Globus pallidus (tissue), 1 donor: ENCODE measurements at places on chromosomes 7 and 10.

GRCh38 chr10:48983648-48984351, 44.2 kb upstream of the LRRC18 start:
- DNase-seq = no peak

- DNase-seq = no peak
These were observed 84.5 kb upstream of the WNT16 start for GRCh38 chr7:121244120-121244870.

- DNase-seq = no peak
These were observed 226.0 kb downstream of the KIAA1217 start for GRCh38 chr10:24434961-24435360.

DNA sequence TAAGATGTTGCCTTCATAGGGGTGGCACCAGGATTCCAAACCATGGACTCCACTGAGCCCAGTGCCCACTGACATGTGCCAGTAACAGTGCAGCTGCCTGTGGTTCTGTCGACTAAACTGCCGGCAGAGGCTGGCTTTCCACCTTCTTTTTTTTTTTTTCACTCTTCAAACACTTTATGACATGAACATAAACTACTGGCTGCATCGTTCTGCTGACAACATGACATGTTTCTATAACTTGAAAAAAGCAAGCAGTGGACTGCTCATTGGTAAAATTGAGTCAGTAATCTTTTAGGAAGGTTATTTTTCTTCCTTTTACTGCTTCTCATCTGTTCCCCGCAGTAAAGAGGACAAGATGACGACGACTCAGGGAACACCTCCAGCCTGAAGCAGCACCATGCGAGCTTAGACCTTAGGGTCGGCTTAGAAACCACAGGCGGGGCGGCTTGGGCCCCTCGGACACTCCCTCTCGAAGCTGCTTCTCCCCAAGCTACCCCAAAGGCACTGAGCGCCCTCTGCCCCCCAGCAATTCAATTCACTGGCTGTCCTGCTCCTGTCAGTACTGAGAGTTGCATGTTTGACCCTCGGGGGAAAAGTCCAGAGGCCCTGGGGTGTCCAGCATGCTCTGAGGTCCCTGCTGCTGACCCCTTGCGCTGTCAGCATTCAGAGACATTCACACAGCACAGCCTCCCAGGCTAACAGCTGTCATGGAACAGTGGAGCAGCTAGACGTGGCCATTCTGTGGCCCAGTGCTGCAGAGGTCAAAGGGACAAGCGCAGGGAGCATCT, 112.5 kb downstream of the EGFR start:
- DNase-seq = no peak

GRCh38 chr7:132757783-132758182, 181.5 kb upstream of the PLXNA4 start:
- no peak for DNase-seq

- no peak for DNase-seq
These were observed 37.1 kb downstream of the CAV1 start for GRCh38 chr7:116561697-116562483.

DNA sequence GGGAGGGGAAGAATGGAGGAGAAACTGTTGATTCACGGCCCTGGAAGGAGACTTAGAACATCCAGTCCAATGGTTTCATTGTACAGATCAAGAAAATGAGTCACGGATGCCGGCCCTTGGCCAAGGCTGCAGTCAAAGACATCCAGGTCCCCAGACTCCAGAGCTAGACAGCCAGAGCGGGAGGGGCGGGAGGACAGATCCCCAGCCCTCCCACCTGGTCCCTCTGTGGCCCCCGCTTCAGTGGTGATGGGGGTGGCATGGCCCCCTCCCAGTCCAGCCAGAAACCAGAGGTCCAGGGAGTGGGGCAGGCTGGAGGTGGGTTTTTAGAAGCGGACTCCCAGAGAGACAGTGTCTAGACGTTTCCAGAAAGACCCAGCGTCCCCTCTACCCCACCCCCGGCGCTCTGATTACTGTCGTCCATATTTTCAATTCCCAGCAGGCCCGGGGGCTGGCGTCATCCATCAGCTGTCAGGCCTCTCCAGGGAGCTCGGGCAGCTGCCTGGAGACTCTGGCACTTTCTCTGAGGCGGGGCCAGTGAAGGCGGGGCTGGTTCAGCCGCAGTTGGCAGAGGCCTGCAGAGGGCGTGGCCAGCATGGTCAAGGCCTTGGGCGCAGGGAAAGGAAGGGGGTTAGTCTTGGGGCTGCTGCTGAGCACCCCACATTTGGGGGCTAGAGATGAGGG, 8.0 kb upstream of the HSPB1 start:
- peak; percentile 96 for DNase-seq

DNA sequence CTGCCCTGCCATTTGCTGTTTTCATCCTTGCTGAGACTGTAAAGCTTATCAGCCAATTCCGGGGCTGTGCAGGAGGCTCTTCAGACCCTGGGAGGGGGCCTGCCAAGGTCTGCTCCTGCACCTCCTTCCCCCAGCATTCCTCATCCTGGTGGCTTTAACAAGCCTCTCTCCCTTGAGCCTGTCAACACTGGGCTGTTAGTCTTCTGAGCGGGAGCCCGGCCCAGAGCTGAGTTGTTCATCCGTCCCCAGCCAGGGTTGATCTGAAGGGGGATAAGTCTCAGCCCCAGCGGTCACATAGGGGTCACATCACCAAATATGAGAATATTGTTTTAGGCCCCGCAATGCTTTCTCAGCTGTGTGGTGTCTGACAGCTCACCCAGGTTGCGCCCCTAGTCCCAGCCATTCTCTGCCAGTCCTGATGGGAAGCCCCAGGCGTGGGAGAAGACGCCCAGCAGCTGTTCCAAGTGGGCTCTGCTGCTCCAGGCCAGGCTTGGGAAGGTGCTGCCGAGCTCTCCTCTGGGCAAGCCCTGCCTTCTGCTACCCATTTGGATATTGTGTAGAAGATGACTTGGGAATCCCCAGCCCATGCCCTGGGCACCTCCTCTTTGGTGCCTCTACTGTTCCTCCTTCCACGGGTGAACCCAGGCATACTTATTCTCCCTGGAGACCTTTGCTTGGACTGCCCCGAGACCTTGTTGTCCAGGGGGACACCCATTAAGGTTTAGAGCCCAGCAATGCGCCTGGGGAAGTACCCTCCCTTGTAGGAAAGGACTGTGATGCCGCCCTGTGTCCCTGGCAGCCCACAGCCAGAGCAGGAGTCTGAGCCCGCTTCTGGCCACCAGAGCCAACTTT, 23.5 kb upstream of the TRIM8 start:
- DNase-seq = no peak

GRCh38 chr10:94747838-94748237, 14.6 kb upstream of the CYP2C19 start:
- DNase-seq = no peak

DNA sequence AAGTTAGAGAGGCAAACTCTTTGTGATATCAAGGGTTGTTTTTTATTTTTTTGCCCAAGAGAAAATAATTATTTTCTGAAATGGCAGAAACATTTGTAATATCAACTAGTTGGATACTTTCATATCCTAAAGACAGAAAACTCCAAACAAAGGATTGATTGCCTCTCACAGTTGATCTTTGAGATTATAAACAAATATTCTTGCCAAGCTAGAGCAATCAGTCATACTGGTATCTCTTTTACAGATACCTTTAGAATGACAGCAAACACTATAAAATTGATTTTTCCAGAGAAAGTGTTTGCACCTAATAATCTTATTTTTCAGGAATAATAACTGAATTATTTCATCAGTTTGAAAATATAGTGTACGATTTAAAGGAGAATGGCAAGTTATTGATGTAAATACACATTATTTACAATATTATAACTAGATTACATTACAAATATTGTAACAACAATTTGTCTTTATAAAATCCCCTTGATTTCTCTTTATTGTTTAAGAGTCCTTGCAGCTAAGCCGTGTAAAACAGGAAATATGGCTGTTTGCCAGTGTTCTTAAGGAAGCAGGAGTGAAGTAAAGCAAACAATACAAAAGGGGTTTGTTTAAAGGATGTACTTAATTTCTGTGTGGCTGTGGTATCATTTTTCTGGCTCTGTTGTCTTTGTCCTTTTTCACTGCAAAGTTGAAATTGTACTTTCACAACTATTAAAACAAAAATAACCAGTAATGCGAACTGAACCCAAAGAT, 58.4 kb downstream of the MAPK8 start:
- peak; percentile 6 for DNase-seq

DNA sequence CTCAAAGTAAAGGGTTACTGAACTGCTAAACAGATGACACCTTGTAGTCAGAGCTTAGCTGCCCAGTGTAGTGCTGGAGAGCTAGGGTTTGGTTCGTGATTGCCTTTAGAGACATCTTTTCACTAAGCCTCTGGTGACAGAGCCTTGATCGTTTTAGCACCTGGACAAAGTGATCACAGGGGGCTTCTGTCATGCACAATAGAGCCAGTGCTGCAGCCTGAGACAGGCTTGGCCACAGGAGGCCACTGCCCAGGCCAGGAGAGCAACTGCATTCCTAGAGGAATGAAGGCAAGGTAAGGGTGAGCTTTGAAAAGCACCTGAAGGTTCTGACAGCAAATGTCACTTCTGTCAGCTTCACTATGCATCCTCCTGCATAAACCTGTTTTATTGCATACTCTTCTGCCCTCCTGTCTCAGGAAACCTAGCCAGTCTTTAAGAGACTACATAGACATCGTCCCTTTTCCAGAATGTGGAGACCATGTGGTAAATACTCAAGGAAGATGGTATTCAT, 122.9 kb downstream of the NPY start:
- no peak for DNase-seq

DNA sequence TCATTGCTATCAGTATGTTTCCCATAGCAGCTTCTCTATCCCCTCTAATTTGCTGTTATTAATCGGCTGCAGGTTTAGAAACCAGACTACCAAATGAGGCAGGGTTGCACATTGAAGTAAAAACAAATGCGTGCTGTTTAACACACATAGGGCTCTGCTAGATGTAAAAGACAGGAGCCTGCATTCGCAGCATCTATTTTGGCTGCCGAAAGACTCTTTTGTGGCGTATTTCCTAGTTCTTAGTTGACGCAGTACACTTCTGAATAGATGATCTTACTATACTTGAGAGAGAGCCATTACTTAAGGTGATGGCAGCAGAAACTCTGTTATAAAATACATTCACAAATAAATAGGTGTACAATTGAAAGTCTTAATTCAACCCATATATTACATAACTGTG, 21.4 kb downstream of the SGCE start:
- DNase-seq = no peak

DNA sequence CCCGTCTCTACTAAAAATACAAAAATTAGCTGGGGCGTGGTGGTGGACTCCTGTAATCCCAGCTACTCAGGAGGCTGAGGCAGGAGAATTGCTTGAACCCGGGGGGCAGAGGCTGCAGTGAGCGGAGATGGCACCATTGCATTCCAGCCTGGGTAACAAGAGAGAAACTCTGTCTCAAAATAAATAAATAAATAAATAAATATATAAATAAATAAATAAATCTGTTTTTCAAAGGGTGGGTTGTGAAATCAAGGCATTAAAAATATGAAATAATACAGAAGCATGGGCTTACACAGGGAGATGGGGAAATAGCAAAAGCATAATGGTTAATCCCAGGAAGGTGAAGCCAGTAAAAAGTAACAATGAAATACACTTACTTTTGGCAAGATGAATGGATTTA, 93.9 kb downstream of the LYZL2 start:
- DNase-seq = no peak

- DNase-seq = no peak
These were observed 112.2 kb downstream of the MGMT start for GRCh38 chr10:129579228-129579627.

DNA sequence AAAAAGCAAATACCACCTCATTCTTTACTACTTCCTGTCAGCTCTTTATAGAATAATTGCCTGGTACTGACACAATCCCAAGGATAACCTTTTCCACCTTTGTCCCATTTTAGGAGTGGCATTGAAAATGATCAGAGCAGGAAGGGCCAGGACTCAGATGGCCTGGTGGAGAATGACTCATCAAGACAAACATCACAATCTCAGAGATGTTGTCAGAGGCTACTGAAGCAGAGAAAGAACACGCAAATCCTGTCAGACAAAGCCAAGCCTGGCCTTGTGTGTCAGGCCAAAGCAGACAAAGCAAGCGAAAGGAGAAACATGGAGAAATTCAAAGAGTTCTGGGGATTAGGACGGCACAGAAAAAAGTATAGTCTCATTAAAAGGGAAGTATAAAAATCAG, 40.9 kb downstream of the NSUN6 start:
- DNase-seq = no peak

DNA sequence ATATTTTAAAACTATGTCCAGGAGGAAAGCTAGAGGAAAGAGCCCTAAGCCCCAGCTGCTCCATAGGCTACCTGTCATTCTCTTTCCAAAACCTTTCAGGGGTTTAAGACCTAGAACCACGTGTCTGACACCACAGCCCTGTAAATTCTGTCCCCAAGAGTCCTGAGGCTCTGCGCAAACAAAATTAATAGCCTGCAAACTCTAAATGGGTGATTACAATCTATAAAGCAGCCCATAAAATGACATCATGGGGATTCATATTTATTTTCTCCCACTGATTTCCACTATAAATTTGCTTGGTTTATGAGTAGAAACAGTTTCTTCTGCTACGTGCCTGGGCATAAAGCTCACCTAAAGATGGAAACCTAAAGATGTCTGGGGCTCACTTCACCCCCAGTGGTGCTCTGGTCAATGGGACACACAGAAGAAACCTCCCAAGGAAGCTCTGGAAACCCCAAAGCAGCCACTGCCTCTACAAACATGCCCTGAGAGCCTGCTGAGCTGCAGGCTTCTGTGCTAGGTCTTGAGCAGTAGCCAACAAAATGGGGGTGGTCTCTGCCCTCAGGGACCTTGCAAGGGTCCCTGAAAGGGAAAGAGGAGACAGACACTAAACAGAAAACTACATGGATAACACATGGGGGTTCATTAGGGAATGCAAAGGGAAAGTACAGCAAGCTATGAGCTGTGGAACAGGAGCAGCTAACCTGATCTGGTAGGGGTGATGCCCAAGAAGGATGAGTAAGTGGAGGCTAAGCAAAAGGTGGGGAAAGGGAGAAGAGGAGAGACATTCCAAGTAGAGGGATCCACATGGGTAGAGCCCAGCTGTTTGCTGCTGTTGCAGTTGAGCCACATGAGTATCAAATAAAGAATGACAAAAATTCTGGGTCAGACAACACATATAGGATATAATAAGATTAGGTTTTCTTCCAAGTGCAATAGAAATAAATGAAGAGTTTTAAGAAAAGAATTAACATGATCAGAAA, 331.7 kb downstream of the KCNMA1 start:
- DNase-seq = no peak

- DNase-seq = no peak
These were observed 3.2 kb downstream of the SLC35B4 start for GRCh38 chr7:134313543-134313942.

DNA sequence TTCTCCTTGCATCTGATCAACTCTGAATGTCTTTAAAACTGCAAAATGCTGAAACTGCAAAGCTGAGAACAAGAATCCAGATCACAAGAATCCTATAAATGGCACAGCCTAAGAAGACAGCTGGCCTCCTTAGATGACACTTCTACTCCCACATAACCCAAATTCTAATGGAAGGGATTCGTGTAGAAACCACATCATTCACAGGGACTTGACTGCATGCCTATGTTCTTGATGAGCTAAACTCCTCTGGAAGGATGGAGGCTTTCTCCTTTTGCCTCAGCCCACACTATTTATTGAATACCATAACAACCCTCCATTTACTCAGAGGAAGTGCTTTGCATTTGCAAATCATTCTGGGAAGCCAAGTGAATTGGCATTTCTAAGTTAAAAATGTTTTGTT, 252.5 kb upstream of the VWC2 start:
- DNase-seq = no peak

GRCh38 chr7:43648473-43649406, 65.8 kb downstream of the STK17A start:
- DNase-seq = peak; percentile 53
